ENCODE measurements at places on chromosomes 6 and 20. TPM values are rescaled to one million over a fixed set of nuclear protein-coding genes. Genes with fewer than 3 reads are reported as not detected.

- DNase-seq, result no peak
Measured at GRCh38 chr20:59121714-59122565, 41.7 kb upstream of the ZNF831 start.

GRCh38 chr6:16600026-16600425 is 161.2 kb downstream of the ATXN1 start:
- no peak for DNase-seq

DNA sequence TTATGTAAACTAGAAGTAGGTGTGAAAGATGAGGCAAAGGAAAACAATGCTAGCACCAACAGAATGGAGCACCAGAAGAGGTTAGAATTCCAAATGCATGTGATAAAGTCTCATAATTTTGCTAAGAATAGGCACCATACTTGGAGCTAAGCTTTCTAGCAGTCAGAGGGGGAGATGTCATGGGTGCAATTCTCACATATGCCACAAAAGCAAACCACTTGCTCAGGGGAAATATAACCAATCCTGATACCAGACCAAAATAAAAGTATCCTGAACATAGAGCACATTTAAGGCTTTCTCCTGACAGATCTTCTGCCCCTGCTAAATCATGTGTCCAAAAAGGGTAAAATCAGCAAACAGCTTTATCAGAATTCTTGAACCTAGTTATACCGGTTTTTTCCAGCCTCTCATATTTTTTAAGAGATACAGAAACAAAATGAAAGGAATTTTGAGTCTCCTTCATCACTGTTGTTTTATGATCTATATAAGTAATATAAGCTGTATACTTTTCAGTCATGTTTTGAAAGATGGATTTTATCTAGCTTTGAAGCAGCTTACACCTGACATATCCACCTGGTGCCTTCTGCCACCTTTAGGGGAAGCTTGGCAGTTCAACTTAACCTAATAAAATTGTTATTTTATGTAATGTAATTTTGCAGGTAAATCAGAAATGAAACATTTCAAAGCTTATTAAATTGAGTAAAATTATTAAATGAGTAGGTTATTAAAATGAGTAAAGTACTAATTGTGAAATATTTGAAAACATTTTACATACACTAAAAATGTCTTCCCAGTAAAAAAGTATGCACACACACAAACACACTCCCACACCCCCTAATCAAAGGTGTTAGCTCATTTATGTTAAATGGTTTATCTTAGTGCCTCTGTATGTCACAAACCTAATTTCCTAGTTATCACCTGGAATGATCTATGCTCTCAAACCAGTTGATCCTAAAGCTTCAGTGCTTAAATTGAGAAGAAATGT is 2.8 kb downstream of the SPO11 start:
- DNase-seq, result no peak

DNA sequence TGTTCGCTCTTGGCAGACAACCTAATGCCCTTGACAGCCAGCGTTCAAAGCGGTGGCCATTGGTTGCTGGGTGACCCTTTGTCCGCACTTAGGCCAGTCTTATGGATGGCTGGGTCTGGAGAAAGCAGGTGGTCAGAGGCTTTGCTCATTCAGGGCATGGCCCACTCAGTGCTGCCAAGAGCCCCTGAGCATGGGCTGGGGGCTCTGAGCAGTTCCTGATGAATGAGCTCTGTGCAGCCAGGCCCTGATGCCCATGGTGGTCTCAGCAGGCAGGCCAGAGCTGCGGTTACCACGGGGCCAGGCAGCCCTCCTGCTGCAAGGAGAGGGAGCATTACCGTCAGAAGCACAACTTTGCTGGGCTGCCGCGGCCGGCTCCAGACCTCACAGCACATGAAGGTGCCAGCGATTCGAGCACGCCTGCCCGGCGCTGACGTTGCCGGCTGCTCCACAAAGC is 36.3 kb downstream of the CDH4 start:
- DNase-seq, result no peak

DNA sequence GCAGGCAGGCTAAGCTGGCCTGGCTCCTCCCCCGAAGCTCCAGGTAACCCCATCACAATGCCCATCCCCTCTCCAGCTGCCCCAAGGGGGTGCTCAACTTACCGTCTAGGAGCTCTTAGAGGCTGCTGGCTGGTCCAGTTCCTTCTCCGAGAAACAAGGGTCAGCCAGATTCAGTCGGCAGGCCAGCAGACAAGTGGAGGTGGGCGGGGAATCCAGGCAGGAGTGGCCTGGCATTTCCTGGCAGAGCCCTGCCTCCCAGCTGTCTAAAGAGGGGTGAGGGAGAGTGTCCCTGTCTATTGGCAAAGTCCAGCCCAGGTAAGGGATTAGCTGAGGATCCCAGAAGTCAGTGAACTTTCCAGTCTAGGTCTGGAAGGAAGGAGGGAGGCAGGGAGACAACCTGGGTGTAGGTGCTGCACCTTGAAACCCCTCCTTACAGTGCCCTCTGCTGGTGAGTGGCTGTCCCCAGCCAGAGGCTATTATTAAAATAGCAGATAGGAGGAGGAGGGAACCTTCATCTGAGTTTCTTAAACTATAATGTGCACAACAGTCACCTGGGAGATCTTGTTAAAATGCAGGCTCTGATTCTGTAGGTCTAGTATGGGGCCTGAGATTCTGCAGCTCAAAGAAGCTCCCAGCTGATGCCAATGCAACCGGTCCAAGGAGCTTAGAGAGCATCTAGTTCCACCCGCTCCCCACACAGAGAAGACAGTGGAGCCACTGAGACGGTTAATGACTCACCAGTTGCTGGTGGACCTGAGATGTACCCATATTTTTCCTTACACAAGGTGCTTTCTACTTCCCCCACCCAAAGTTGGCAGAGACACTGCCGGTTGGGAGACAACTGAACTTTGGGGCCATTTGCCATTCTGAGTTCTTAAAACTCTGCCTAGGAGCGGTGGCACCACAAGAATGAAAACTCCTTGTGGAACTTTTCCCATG is at the start of gene UNC5CL:
UNC5CL (minus strand) TSS at position 162 of the 939 bp plus-strand sequence. CDS start 4,147 bp downstream, outside the sequence.
- no peak for DNase-seq

GRCh38 chr6:116287689-116288282 is 8.1 kb upstream of the TSPYL1 start:
- DNase-seq, result peak; percentile 54

GRCh38 chr20:59428441-59429205 is 128.2 kb downstream of the EDN3 start:
- no peak for DNase-seq

DNA sequence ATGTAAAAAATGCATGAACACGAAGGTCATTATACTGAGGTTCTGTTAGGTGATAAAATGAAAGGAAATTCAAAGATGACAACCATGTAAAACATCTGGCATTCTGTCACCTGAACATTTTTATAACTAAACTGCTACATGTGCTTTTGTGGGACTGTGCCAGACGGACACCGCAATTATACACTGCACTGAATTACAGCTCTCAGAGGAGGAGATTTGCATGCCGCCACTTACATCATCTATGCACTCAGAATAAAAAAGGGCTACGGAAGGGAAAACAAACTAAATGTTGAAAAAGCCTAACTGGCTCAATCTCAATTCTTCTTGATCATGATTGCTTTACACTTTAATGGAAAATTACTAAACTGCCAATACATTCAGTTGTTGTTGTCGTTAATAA is 614.0 kb upstream of the EYS start:
- DNase-seq, result no peak

DNA sequence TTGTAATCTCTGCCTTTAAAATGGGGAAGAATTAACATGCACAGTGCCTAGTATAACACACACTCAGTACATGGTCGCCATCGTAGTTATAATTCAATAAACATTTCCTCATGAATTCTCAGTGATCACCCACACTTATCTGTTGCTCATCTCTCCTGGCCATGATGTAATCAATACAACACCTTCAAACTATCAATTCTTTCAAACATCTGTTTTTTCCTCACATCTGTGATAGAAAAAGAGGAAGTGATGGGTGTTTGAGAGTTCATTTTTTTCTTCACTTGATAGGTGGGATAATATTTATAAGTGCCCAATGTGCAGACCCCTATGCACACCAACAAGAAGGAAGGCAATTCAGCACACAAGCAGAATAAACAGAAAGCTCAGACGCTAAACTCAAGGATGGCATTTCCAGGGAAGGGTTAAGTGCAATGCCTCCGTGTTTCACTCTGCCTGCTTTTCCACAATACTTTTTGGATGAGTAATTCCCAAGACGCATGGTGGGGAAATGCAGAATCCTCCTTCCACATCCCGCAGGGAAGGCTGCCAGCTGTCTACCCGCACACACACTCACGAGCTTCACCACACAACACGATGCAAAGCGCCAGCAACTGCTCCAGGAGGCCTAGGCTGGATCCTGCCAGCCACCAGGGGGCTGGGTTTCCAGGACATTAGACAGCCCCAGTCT is 100.3 kb downstream of the GMPR start:
- DNase-seq, result peak; percentile 99

DNA sequence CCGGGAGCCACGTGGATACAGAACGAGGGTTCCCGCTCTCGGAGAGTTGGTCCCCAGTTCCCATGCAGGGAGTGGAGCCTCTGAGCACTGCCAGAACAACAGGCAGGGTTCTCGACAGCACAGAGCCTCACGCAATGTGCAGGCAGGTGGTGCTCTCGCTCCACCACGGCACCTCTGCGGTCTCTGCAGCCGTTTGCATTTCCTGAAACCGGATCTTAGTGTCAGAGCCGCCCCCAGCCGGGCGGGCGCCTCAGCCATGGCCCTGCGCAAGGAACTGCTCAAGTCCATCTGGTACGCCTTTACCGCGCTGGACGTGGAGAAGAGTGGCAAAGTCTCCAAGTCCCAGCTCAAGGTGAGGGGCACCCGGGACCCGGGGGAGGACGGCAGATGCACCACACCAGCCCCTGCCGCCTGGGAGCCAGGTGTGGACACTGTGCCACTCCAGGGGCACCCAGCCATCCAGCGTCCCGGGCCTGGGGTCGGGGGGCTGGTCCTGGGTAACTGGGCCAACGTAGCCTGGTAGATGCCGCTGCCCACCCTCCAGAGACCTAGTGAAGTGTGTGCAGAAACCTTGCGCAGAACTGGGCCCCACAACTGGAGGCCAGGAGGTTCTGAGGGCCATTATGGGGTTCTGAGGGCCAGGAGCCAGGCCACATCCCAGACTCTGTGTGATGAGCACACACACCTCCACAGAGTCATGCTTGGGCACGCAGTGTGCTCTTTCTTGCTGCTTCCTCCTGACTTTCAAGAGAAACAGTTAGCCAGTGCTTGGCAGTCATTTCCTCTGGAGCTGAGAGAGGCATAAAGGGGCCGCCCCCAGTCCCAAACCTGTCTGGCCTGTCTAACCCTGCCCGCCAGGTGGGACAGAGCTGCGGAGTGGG is at the start of gene DEF6:
DEF6 (plus strand) TSS at position 218 of the 881 bp plus-strand sequence; CDS start at position 257, 39 bp downstream.
- DNase-seq, result no peak

- DNase-seq, result no peak
Measured at GRCh38 chr20:49207076-49207475, 12.1 kb upstream of the DDX27 start.

The GABRR1 gene
- total RNA-seq, result not detected

The FKBP1C gene
- 0.52 TPM for total RNA-seq
